ENCODE measurements at places on chromosomes 4 and X.

GRCh38 chrX:94662689-94663088 is 988.7 kb downstream of the FAM133A start:
- DNase-seq = no peak

DNA sequence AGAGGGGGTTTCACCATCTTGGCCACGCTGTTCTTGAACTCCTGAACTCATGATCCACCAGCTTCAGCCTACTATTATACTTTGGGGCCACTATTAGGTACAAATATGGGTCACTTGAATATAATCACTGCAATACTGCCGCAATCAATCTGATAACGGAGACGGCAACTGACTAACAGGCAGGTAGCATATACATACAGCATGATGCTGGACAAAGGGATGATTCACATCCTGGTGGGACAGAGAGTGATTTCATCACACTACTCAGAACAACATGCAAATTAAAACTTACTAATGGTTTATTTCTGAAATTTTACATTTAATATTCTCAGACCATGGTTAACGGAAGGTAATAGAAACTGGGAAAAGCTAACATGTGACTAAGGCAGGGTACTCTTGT is 10.9 kb downstream of the LRBA start:
- peak; percentile 23 for DNase-seq

- no peak for DNase-seq
Measured at GRCh38 chrX:67614423-67614822, 70.6 kb downstream of the AR start.

- DNase-seq = no peak
Measured at GRCh38 chrX:153781428-153782047, 697 bp downstream of the SRPK3 start.

DNA sequence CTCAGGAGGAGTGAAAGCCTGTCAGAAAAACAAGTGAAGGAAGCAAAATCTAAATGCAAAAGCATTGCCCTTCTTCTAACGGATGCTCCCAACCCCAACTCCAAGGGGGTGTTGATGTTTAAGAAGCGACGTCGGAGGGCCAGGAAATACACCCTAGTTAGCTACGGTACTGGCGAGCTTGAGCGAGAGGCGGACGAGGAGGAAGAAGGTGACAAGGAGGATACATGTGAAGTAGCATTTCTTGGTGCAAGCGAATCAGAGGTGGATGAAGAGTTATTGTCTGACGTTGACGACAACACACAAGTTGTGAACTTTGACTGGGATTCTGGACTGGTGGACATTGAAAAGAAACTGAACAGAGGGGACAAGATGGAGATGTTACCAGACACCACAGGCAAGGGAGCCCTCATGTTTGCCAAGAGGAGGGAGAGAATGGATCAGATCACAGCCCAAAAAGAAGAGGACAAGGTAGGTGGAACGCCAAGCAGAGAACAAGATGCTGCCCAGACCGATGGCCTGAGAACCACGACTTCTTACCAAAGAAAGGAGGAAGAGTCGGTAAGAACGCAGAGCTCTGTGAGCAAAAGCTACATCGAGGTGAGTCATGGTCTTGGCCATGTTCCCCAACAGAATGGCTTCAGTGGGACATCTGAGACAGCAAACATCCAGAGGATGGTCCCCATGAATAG is 105.6 kb upstream of the MYOZ2 start:
- DNase-seq = no peak

DNA sequence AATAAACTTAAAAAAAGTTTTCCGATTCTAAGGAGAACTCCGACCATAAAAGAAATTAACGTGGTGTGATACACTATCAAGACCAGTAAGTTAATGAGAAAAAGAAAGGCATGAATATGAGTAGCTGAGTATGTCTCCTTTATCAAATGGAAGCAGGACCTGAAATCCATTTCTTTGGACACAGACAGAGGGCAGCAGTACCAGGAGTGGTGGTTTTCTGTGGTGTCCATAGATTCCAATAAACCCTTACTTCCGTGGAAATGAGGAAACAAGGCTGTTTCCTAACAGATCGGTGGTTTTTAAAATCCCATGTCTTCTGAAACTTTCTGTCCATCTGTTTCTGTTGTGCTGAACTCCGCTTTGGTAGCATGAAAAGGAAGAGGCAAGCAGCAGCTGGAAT is 128.5 kb upstream of the TSPAN5 start:
- DNase-seq = no peak

DNA sequence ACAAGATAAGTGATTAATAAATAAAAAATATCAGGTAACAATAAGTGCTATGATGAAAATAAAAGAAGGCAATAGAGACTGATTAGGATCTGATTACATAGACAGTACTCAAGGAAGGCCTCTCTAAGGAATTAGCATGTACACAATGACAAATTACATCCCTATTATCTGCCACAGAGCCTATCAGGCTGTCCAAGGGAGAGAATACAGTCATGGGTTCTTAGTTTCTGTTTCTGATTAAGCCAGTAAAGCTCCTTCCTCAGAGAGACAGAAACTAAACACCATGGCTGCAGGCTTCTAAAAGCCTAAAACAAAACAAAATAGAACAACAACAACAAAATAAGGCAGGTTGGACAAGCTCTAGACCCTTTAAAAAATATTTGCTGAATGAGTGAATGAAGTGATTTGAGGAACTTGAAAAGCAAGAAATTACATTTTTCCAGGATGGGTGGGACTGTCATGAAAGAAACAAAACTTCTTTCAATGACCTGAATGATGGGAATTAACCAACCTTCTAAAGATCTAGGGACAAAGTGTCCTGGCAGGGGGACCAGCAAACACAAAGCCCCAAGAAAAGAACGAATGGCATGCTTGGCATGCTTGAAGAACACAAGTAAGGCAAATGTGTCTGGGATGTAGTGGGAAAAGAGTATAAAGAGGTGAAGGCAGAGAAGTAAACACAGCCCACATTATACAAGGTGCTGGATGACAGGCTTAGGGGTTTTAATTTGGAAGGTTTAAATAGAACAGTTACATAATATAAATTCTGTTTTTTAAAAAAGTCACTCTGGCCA is 44.1 kb downstream of the NAA11 start:
- DNase-seq = no peak

- DNase-seq = no peak
Measured at GRCh38 chrX:44946771-44947170, 73.8 kb downstream of the KDM6A start.

DNA sequence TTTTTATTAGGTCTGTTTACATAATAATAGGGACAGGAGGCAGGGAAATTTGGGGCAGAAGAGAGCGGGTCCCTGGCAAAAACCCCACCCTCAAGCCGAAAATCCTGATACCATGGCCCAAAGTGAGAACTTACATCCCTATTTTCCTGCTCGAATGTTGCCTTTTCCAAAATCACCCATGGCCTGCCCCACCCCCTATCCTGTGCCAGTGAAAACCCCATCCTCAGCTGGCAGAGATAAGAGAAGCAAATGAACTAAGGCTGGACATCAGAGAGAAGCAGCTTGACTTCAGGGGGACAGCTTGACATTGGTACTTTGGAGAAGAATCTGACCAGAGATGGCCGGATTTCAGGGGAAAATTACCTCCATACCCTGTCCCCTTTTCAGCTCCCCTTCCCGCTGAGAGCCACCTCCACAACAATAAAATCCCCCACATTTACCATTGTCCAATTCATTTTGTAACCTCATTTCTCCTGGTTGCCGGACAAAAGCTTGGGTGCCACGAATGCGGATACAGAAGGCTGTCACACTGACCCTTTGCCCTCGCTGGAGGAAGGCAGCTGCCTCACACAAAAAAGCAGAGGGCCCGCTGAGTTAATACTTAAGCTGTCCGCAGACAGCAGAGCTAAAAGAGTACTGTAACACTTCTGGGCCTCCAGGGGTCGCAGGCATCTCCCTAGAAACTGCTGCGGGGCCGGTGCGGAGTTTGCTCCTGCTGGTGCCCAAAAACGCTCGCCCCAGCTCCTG is 196.2 kb downstream of the SNCA start:
- DNase-seq = peak; percentile 62

GRCh38 chrX:65586491-65586890 is 51.9 kb upstream of the LAS1L start:
- no peak for DNase-seq

GRCh38 chr4:27020203-27020602 is 159.6 kb downstream of the STIM2 start:
- no peak for DNase-seq

GRCh38 chrX:24207826-24208225 is 58.3 kb downstream of the ZFX start:
- DNase-seq = peak; percentile 40

DNA sequence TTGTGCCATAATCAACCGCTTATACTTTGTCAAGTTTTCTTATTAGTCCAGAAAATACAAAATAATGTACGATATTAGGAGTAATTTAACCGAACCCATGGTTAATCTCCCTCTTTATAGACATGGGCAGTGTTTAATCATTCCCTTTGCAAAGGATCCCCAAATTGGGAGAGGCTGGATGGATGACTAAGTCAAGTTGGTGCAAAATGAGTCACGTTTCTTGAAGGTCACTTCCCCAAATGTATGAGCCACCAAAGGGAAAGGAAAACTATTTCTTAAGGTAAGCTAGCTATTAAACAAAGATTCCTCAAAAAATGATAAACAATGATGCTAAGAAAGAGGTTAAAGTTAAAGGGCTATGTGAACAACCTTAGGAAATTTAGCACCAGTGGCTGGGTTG is 17.5 kb downstream of the MAML3 start:
- peak; percentile 49 for DNase-seq

DNA sequence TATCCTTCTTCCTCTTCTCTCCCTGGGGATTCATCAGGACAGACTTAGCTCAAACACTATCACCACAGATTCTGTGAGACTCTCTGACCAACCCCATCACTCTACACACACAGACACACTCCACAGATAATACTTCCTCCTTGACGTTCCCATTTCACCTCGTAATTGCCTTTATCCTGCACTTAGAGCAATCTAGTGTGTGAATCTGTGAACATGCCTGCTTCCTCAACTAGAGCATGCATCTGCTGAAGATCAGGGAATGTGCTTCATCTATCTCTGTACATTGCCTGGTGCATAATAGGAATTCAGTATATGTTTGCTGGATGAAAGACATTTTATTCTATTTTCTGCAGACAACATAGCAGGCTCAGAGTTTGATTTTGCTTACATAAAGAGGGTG is 25.1 kb upstream of the HS6ST2 start:
- no peak for DNase-seq

- peak; percentile 90 for DNase-seq
Measured at GRCh38 chr4:39697740-39698423, at the start of gene UBE2K. UBE2K (plus strand) TSS chr4:39698136; CDS start chr4:39698328, 192 bp downstream.

Data from fibroblast of skin of abdomen (primary cell).